Kidney glomerular epithelial cell (primary cell): ENCODE measurements at places on chromosomes 16 and 17.

GRCh38 chr16:2833776-2834175 lies 3.7 kb downstream of the ZG16B start:
- no peak for DNase-seq

DNA sequence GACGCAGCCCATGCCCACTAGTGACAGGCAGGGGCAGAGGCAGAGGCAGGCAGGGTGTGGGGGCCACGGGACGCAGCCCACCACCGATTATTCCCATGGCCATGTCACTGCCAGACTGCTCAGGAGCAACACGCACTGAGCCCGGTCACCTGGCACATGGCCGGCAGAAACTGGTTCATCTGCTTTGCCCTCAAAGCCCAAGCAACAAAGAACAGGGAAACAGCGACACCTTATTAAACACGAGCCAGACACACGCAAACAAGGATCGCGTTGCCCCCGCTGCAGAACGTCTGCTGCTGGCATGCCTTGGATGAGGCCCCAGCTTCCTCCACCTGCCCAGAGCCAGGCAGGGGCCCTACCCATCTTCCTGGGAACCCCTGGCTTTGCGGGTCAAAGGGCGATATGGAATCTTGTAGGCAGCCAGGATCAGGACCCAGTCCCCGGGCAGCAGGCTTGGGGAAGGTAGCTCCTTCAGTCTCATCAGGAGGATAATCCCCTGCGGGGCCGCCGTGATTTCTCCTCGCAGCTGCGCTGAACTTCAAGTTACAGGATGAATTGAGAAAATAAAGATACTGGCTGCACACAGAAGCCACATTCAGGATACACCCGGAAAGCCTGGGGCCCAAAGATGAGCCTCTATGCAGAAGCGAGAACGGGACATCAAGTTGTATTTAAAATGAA lies 4.8 kb downstream of the TBC1D16 start:
- no peak for DNase-seq

DNA sequence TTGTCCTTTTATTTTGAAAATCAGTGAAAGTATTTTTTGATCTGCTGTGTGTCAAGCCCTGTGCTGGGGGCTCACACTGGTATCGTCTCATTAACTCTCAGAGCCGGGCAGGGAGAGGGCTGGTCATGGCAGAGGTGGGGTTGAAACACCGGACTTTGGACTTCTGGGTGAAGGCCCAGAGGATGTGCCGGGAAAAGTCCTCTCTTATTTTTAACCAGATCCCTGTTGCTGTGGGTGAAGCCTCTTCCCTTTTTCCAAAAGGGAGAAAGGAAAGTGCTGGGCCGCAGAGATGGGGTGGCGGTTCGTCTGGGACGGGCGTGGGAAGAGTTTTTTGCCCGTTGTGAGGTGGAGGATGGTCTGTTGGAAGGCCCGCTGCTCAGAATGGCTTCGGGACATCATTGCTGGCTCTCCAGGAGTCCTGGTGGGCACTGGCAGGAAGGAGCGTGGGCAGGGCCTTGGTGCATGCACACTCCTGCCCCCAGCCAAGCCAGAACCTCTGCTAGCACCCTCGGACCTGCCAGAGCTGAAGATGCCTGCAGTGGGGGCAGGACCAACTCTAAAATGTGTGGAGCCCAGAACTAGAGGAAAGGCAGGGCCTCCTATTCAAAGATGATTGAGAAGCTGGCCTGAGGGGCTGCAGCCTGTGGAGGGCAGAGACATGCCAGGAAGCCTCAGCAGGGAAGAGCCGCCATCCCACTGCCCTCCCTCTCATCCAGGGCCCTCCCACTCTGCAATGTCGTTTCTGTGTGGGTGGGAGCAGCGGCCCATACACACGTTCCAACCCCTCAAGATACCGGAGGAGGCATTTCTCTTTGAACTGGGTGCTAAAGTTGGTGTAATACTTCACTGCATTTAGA lies 213.2 kb downstream of the CCDC182 start:
- DNase-seq, result no peak

- DNase-seq, result no peak
Measured at GRCh38 chr16:85878407-85878806, 20.6 kb upstream of the IRF8 start.
